ENCODE measurements at places on chromosomes 5 and 9.

- no peak for DNase-seq
Measured at GRCh38 chr9:122954253-122954691, 13.5 kb downstream of the RABGAP1 start.

- no peak for DNase-seq
Measured at GRCh38 chr5:145077028-145077427, 758.1 kb downstream of the PRELID2 start.

DNA sequence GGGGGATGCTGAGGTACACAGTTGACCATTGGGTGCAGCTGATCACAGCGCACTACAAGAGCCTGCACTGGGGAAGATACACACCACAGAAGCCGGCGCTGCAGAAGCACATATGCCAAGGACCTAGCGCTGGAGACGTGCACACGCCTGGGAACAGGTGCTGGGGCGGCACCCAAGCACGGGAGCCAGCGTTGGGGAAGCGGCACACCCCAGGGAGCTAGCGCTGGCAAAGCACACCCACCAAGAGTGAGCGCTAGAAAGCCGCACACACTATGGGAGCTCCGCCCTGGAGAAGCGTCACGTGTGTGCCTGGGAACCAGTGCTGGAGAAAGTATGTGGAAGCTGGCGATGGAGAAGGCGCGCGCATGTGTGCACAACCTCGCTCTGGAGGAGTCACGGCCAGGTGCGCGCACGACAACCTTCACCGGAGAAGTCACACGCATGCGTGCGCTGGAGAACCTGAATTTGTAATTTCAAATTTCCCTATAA is 4.5 kb downstream of the FANCC start:
- DNase-seq, result no peak

- no peak for DNase-seq
Measured at GRCh38 chr5:178499352-178499751, 90.8 kb downstream of the COL23A1 start.

GRCh38 chr5:157271740-157272271 is 5.9 kb downstream of the CYFIP2 start:
- no peak for DNase-seq

DNA sequence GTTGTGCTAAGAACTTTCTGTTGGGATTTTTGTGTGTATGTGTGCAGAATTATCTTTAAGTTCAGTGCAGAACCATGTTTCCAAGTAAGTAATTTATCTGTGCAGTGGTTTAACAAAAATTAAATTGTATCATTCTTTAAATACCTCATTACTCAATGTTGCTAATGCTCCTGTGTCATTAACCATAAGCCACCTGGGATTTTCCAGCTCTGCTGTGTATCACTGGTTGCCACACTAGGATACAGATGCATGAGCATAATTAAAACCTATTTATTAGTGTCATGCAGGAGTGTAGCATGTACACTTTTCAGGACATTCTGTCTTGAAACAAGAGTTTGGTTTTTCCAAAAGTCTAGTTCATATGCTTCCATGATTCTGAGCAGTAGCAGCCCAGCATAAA is 120.4 kb upstream of the PTGER4 start:
- no peak for DNase-seq

DNA sequence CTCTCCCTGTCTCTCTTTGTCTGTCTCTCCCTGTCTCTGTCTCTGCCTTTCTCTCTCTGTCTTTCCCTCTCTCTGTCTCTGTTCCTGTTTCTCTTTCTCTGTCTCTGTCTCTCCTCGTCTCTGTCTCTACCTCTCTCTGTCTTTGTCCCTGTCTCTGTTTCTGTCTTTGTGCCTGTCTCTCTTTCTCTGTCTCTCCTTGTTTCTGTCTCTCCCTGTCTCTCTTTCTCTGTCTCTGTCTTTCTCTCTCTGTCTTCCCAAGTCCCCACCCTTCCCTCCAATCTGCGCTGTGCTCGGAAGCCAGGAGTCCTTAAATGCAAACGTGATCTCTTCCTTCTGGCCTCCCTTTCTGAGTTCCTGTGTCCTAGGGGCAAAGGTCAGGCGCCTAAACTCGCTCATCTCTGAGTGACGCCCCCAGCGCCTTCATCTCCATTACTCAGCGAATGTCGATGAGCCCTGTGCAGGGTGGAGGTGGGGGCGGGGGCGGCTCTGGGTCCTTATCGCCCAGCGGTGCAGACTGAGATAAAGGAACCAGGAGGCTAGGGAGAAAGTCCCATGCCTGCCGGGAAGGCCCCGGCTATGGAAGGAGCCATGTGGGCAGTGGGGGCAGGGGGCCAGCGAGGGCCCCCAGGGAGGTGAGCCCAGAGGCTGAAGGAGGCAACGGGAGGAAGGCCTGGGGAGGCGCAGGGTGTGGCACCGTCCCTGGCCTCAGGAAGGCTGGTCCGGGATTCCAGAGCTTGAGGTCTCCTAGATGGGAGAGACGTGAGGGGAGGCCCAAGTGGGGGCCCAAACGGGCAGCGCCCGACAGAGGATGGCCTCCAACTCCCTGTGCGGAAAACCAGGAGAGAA is 1.5 kb upstream of the SLC6A19 start:
- DNase-seq, result no peak

DNA sequence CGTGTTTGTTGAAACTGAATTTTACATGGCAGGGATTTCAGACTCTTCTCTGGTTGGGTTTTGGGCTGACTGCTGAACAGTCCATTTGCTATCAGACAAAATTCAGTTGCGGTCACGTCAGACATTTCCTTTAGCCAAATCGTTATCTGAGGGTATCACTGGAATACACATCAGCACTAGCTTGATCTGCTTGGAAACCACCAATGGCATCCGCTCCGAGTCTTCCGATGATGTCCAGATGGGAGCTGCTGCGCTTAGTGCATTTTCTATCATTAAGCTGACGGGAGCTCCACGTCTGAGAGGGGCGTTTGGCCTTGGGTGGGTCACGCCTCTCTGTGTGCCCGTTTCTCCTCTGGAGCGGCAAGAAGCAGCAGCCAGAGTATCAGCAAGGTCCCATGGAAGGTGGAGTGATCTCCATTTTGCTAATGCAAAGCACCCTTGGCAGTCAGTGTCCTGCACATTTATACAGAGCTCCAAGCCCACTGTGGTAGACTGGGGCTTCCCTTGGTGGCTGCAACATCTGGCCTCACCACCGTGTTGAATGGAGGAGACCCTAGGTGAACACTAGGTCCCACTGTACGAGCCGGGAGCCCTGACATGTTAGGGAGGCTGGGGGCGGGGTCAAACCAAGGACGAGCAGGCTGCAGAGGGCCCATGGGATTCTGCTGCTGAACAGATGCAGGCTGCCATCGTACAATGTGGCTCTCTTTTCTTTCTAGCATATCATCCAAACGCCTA is 134.6 kb upstream of the PHYKPL start:
- no peak for DNase-seq

DNA sequence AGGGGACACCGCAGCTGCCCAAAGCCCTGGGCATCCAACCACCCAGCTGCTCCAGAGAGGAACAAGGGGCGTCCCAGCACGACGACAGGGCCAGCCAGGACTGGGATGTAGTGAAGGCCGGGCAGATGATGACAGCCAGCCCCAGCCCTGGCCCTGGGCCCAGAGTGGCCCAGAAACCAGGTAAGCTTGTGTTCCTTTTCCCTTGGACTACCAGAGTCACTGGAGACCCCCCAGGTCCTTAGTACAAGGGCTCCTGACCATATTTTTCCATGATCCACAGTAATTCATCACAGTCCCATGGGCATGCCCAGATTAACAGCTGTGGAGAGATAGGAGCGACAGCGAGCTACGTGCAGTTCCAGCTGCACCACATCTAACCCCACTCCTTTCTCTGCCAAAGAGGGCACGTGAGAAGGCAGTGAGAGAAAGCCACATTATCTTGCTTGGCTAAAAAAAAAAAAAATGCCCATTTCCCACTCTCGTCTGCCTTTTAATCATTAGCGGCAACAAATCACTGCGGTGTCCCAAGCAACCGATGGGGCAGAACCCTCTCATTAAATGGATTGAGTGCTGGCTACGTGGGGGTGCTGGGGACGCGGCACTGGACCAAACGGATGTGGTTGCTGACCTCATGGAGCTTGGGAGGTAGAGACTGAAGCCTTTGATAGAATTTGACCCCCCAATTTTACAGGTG is 21.7 kb upstream of the SYNPO start:
- DNase-seq, result no peak

DNA sequence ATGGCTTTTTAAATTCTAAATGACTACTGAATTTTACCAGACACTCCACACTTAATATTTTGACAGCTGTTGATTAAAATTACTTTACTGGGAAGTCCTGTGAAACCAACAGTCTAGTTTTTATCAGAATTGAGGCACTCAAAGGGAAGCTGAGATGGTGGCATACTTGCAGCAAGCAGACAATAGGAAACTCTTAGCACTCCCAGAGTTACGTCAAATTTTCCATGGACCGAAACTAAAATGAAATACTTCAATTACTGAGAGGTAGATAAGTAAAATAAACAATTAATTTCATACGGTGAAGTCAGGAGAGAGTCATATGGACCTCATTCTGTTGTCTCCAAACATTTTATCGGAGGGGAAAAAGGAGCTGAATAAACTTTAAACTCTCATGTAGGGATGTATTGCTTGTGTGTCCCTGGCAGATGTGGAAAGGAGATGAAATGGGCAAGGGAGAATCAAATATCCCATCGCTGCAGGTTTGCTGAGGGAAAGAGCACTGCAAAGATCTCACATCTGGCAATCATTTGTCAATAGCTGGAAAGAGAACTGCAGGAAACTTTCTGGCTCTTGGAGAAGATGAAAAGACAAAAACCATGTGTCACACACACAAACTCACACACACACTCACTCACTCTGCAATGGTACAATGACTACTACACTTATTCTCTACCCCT is 189.4 kb downstream of the BNC2 start:
- DNase-seq, result no peak

GRCh38 chr5:38569180-38569579 is 12.7 kb upstream of the LIFR start:
- DNase-seq, result no peak

DNA sequence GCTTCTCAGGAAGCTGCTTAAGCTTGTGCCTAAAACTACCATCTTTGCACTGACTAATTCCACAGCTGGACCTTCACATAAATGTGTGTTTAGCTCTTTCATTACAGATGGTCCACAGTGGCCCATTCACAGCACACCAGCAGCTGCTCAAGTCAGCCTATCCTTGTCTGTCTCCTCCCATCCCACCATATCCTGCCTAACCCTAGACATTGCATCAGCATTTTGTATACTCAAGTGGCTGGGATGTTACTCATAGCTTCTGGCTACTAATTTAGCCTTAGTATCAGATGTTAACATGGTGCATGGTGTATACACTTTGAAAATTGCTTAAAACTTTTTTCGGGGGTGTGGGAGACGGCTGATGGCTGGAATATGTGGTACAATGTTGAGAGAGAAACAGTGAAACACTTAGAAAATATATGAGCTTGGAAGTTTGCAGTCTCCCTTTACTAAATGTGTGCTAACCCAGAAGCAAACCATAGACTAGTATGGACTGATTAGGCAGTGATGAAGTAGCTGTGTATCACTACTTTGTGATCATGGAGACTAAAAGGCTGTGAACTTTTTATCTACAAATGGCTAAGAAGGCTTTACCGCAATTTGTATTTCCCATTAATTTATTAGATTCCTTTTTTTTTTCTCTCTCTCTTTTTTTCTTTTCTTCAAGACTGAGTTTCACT is 83.1 kb downstream of the JMY start:
- no peak for DNase-seq

DNA sequence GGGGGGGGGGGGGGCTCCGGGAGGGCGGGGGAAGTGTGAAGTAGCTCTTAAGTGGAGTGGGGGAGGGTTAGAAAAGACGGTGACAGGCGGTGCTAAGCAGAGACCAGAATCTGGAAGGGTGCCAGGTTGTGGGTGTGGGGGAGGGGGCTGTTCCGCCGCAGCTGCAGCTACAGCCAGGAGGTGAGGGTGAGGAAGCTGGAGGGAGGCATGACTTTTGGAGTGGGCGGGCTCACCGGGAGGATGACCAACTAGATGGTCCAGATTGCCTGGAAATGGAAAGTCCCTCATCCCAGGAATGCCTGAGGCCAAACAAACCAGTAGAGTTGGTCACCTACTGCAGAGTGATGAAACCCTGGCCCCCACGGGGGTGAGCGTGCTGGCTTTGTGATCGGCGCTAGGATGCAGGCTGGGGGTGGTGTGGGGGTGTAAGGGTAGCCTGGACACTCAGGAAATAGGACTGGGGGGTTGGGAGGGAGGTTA is 158.1 kb upstream of the SHB start:
- peak; percentile 65 for DNase-seq

GRCh38 chr5:133193794-133194193 is 142.0 kb downstream of the HSPA4 start:
- DNase-seq, result no peak

- DNase-seq, result no peak
Measured at GRCh38 chr5:2840372-2840915, 89.0 kb upstream of the IRX2 start.

Measured in H1 (cell line).